ENCODE measurements at places on chromosomes 2 and 18.

- no peak for DNase-seq
Measured at GRCh38 chr18:24089076-24089475, 49.8 kb upstream of the CABYR start.

- DNase-seq = no peak
Measured at GRCh38 chr2:232497348-232497747, 9.7 kb upstream of the ECEL1 start.

DNA sequence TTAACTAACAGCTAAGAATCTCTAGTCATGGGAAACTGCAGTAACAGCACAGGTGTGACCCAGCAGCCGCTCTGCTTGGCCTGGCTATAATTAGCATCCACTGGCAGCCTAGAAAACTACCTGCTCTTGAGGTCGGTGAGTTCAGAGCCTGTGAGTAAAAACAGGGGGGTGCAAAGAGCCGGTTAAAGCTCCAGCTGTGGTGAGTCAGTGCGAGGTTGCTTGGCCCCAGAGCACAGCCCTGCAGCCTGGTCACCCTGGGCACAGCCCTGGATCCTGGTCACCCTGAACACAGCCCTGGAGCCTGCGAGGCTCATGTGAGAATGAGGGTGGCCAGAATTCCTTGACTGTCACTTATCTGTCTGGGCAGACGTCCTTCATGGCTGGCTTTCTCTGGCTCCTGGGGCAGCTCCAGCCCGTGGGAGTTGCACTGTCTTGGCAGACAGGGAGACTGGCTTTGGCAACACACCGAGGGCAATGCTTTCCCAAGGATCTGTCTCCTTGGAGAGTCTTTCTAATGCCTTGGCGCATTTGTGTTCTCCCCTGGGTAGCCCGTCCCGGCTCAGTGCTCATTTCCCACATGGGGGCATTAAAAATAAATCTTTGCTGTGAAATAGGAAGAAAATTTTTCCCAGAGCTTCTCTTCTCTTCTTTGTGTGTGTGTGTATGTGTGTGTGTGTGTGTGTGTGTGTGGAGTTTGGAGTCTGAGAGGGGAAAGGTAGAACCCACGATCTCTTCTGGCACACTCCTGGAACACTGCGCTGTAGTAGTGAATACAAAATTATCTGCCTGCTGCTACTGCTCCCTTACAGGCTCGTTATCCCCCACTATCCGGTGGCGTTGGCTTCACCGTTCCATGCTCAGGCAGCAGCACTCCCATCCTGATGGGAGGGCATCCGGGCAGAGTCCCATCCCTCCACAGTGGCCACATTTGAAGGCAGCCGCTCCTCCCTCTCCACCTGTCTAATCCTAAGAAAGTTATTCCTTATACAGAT lies 250.2 kb upstream of the MEX3C start:
- DNase-seq = no peak

DNA sequence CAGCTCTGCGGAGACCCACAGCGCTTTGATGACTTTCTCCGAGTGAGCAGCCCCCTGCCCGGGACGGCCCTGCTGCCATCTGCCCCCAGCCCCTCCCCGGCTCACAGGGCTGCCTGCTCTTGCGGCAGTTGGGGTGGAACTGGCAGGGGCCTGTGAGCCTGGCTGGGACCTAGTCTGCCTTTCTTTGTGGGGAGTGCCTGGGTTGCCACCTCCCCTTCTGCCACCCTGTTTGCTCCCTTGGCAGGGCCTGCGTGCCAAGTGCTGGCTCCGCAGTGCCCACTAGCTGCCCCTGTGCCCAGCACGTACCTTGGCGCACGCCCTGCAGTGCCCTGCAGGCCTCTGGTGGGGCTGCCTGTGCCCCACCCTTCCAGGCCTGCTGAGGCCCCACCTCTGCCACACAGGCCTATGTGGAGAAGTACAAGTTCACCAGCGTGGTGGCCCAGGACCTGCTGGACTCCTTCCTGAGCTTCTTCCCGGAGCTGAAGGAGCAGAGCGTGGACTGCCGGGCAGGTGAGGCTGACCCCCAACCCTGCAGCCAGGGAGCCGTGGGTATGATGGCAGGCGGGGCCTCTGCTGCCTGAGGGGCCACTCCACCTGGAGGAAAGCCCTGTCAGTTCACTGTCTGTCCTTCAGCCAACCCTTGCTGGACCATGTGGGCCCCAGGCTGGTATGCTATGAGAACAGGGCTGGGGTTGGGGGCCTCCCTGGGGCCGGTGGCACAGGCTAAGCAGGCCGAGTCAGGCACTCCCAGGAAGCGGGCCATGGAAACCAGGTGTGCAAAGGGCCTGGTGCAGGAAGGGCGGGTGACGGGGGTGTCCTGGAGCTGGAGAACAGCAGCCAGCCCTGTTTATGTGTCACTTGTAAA lies 7.0 kb downstream of the RNPEPL1 start:
- no peak for DNase-seq
